ENCODE measurements at places on chromosomes 2 and 18. TPM values are rescaled to one million over a fixed set of nuclear protein-coding genes. Genes with fewer than 3 reads are reported as not detected.
A peak's percentile ranks its signal among the peaks of the same experiment; 100 is the strongest.

- peaks cover 68% of the 10 kb centered on the region for H3K36me3 ChIP-seq
- H3K4me1 ChIP-seq = no peaks in the 10 kb centered on the region
- no peak overlapping the region for H3K27ac ChIP-seq
- DNase-seq = no peak
Measured at GRCh38 chr2:196737046-196737445, 62.4 kb downstream of the GTF3C3 start.

GRCh38 chr2:224434618-224435017, 32.7 kb upstream of the FAM124B start:
- DNase-seq = no peak
- H3K27me3 ChIP-seq = no peaks in the 10 kb centered on the region
- H3K4me3 ChIP-seq = no peak overlapping the region
- H3K27ac ChIP-seq = no peak overlapping the region

DNA sequence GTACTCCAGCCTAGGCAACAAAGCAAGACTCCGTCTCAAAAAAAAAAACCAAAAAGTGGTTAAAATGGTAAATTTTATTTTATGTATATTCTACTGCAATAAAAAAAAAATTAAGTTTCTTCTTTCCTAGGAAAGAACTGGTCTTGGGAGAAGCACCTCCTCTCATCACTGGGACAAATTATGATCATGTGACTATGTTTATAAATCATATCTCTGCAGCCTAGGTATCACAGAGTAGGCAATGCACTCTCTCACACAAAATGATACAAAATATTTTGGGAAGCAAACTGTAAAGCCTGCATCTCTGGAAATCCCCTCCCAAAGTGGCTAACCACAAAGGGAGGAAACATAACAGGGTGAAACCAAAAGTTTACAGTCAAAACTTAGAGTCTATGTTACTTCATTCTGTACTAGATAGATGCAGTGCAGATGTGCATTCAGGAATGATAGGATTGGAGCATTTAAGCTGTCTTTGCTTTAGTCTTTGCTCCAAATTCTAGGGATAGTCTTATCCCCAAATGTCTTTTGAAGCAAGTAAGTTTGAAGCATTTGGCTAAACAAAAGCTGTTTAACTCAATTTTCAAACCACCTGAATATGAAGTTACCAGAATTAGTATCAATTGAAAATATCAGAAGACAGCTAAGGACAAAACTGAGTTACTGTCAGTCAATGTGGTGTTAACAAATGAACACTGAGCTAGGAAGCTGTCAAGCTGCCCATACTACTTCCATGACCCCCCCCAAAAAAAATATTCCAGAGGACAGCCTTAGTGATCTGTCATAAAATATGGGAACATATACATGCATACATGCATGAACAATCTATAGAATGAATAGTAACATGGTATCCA, 21.1 kb upstream of the MALT1 start:
- no peaks in the 10 kb centered on the region for H3K4me1 ChIP-seq
- no peak overlapping the region for H3K4me3 ChIP-seq
- H3K36me3 ChIP-seq = peaks cover 4% of the 10 kb centered on the region
- H3K27ac ChIP-seq = no peak overlapping the region
- DNase-seq = no peak
- H3K27me3 ChIP-seq = no peaks in the 10 kb centered on the region

GRCh38 chr2:44097322-44097907, 71.3 kb upstream of the PPM1B start:
- no peak overlapping the region for H3K4me3 ChIP-seq
- no peak for DNase-seq
- H3K27me3 ChIP-seq = no peaks in the 10 kb centered on the region
- H3K27ac ChIP-seq = no peak overlapping the region

- H3K4me3 ChIP-seq = no peak overlapping the region
- DNase-seq = peak; percentile 70
- no peak overlapping the region for H3K27ac ChIP-seq
- H3K4me1 ChIP-seq = no peaks in the 10 kb centered on the region
- H3K27me3 ChIP-seq = no peaks in the 10 kb centered on the region
Measured at GRCh38 chr18:21179590-21180220, 62.3 kb upstream of the GREB1L start.

- peaks cover 38% of the 10 kb centered on the region for H3K4me1 ChIP-seq
- H3K27me3 ChIP-seq = no peaks in the 10 kb centered on the region
- no peak for DNase-seq
- H3K36me3 ChIP-seq = peaks cover 11% of the 10 kb centered on the region
Measured at GRCh38 chr2:130351711-130352110, 4.1 kb upstream of the PTPN18 start.

DNA sequence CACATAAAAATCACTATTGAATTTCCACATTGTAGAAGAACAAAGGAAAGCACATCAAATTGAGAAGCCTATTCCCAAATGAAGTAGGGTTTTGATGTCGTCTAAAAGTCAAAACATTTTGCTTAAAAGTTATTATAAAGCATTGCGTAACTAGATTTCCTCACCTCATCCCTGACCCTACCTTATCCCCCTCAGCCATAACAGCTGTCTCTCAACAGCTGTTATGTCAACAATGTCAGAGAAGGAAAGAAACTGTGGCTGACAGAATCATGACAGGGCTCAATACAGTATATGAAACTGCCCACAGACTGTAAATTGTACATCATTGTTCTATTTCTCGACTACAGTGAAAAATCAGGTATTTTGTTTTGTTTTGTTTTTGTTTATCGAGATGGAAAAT, 63.0 kb upstream of the ACVR1C start:
- no peaks in the 10 kb centered on the region for H3K36me3 ChIP-seq
- no peak for DNase-seq
- H3K4me3 ChIP-seq = no peak overlapping the region
- no peaks in the 10 kb centered on the region for H3K27me3 ChIP-seq

DNA sequence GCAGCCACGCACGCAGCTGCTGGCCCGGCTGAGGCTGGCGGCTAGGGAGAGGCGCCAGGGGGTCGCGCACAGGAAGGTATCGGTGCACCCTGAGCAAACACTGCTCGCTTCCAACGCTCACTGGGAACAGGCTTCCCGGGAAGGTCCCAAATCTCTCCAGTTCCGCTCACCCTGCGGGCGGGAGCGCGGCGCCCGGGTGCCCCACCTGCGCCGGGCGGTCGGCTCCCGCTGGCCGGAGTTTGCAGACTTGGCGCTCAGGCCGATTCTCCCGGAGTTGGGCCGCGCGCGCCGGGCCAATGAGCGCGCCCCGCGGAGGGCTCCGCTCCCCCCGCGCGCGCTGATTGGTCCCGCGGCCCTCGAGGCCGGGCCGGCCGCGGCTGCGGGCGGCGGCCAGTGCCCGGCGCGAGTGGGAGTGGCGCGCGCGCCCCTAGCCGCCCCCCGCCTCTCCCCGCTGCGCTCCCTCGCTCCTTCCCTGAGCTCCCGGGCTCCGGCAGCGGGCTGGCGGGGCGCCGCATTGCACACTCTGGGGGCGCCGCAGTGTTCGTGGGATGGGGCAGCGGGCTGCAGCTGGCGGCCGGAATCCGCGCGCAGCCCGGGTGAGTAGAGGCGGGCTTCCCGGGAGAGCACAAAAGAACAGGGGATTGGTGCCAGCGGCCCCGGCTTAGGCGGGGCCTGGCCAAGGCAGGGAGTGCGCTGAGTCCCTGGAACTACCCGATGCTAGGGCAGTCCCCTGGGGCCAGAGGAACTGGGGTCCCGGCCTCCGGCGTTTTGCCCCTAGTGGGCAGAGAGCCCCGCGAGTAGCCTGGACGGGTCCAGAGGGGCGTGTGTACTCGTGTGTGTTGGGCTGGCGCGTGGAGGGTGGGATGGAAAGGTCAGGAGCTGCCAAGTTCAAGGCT, at the start of gene LYPD6:
Gene LYPD6, plus strand, starts transcription at position 461 of the 896 bp plus-strand sequence. CDS start 107,122 bp downstream, outside the sequence.
- peak within 1 kb of the TSS; percentile 53 for H3K27ac ChIP-seq
- H3K4me3 ChIP-seq = peak within 1 kb of the TSS; percentile 93
- H3K36me3 ChIP-seq = no peaks in the 10 kb centered on the region
- peak; percentile 60 for DNase-seq

- no peaks in the 10 kb centered on the region for H3K27me3 ChIP-seq
- H3K4me1 ChIP-seq = no peaks in the 10 kb centered on the region
- H3K27ac ChIP-seq = peak overlapping the region; percentile 6
- no peaks in the 10 kb centered on the region for H3K36me3 ChIP-seq
Measured at GRCh38 chr2:1907849-1908533, 163.7 kb upstream of the PXDN start.

DNA sequence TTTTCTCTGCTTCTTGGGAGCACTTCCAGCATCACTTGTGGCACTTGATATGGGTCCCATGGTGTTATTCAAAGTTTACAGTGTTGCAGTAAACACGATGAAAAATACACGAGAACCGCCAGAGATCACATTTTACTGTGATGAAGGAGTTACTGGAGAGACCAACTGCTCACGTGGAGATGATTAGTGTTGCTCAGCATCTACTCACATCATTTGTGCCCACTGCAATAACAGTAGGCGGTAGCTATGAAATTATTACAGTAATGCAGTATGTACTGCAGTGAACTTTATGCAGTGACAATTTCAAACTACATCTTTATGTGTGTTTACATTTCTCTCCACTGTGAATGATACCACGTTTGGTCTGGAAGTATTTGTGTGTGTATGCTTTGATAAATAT, 93.5 kb downstream of the SLC4A3 start:
- no peaks in the 10 kb centered on the region for H3K36me3 ChIP-seq
- DNase-seq = no peak
- H3K4me1 ChIP-seq = peaks cover 4% of the 10 kb centered on the region
- H3K27ac ChIP-seq = no peak overlapping the region
- H3K4me3 ChIP-seq = no peak overlapping the region

DNA sequence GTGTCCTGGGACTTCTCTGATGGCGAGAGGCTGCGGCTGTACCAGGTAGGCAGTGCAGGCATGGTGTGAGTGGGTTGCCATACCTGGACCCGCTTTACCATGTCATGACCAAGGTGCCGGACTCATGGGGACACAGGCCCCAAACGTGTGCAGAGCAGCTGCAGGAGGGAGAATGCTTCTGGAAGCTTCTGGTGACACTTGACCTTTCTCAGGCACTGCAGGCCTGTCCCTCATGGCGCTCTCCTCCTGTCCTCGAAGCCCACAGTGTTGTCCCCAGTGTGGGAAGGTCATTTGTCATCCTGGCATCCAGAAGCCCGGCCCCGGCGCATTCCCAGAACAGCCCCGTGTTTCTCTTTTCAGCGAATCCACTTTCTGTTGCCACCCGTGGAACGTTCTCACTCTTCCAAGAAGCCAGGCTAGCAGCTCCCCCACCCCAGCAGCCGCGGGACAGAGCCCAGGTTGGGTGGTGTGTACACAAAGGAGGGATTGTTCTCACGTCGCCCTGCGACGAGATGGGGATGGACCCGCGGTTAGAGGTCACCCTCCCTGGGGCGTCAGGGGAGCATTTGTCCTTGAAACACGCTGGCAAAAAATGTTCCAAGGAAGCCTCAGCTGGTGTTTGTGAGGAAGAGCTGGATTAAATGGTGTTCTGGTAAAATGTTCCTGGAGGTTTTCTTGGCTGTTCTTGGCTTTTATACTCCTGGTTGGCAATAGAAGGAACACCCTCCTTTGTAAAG, 43.7 kb downstream of the SH3BP4 start:
- peaks cover 69% of the 10 kb centered on the region for H3K4me1 ChIP-seq
- H3K4me3 ChIP-seq = peak overlapping the region; percentile 76
- DNase-seq = no peak
- peaks cover 8% of the 10 kb centered on the region for H3K36me3 ChIP-seq
- no peaks in the 10 kb centered on the region for H3K27me3 ChIP-seq

DNA sequence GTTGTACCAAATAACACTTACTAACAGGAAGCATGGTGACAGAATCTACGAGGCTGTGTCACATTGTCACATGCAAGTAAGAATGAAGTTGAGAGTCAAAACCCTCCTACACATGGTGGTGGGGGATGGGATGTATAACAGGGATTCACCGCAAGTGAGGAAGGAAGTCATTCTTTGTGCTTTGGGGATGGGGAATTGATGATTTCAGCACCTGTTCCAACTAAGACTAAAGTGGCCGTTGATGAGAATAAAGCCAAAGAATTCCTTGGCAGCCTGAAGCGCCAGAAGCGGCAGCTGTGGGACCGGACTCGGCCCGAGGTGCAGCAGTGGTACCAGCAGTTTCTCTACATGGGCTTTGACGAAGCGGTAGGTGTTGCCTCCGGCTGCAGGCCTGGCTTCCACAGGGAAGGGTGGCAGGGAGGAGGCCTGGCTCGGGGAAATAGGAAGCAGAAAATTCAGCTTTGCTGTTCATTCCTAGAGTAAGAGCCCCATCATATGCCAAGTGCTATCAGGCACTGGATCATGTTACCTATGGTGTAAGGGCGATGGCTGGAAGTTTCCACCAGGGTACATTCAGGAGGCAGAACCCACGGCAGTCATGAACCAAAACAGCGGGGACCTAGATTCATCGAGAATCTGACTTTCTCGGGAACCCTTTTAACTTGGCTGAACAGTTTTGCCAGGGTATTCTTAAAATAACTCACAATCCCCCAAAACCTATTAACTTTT, 120.3 kb downstream of the UXS1 start:
- H3K4me3 ChIP-seq = no peak overlapping the region
- H3K27ac ChIP-seq = no peak overlapping the region
- no peaks in the 10 kb centered on the region for H3K36me3 ChIP-seq

- no peak overlapping the region for H3K27ac ChIP-seq
- peaks cover 2% of the 10 kb centered on the region for H3K36me3 ChIP-seq
- DNase-seq = no peak
- no peak overlapping the region for H3K4me3 ChIP-seq
Measured at GRCh38 chr2:75277111-75277510, 77.8 kb upstream of the TACR1 start.

DNA sequence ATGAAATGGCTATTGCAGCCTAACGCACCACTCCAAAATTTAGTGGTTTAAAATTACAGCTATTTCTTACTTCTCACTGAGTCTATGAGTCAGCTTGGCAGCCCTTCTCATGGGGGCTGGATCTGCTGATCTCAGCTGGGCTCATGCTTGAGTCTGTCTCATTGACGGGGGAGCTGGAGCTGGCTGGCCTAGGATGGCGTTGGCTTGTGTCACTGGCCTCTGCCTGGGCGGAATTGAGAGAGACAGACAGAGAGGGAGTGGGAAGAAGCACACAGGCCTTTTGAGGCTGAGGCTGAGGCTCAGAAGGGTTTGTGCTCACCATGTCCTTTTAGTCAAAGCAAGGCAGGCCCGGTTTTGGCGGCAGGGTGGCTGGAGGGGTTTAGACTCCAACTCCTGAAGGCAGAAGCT, 412.1 kb upstream of the MYT1L start:
- no peaks in the 10 kb centered on the region for H3K27me3 ChIP-seq
- H3K36me3 ChIP-seq = no peaks in the 10 kb centered on the region
- no peak for DNase-seq

GRCh38 chr2:134623796-134624195, 95.0 kb downstream of the TMEM163 start:
- no peaks in the 10 kb centered on the region for H3K4me1 ChIP-seq
- no peak for DNase-seq

- H3K36me3 ChIP-seq = no peaks in the 10 kb centered on the region
- no peak overlapping the region for H3K27ac ChIP-seq
- no peaks in the 10 kb centered on the region for H3K27me3 ChIP-seq
Measured at GRCh38 chr2:12071318-12071717, 324.9 kb downstream of the LPIN1 start.

- peaks cover 23% of the 10 kb centered on the region for H3K36me3 ChIP-seq
- DNase-seq = no peak
- peaks cover 11% of the 10 kb centered on the region for H3K4me1 ChIP-seq
- no peak overlapping the region for H3K27ac ChIP-seq
- peaks cover 3% of the 10 kb centered on the region for H3K27me3 ChIP-seq
Measured at GRCh38 chr2:105904938-105905337, 160.2 kb downstream of the NCK2 start.

Gene GCC2
- total RNA-seq = 24.6 TPM

Gene C2orf78
- total RNA-seq = not detected

Gene RANBP2
- total RNA-seq = 73.9 TPM

Gene VAMP8
- 1.1 TPM for total RNA-seq

Gene SGO2
- 33.5 TPM for total RNA-seq

Gene LYPD6
- total RNA-seq = 7.3 TPM

Gene SALL3
- 9.0 TPM for total RNA-seq

Gene TRIM43
- not detected for total RNA-seq

Gene MYO5B
- 0.25 TPM for total RNA-seq

Gene EEF1B2
- 614 TPM for total RNA-seq
